ENCODE measurements at places on chromosomes 4 and X.

DNA sequence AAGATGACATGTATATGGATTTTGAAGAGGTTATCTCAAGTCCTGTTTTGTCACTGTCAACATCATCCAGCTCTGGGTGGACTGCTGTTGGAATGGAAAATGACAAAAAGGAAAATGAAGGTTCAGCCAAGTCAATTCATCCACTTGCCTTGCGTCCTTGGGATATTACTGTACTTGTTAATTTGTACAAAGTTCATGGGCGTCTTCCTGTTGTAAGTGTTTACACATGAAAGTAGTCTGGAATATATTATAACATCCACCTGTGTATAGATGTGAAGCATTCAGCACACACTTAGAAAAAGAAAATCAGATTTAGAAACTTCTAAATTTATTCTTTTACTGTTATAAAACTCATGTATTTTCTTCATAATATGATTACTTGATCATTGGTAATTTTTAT lies 67.2 kb downstream of the BLTP1 start:
- no peak for DNase-seq

- DNase-seq, result no peak
Observed at GRCh38 chrX:54961750-54962149, 32.2 kb downstream of the PFKFB1 start.

GRCh38 chr4:145451895-145452294 lies 29.8 kb upstream of the SMAD1 start:
- no peak for DNase-seq

DNA sequence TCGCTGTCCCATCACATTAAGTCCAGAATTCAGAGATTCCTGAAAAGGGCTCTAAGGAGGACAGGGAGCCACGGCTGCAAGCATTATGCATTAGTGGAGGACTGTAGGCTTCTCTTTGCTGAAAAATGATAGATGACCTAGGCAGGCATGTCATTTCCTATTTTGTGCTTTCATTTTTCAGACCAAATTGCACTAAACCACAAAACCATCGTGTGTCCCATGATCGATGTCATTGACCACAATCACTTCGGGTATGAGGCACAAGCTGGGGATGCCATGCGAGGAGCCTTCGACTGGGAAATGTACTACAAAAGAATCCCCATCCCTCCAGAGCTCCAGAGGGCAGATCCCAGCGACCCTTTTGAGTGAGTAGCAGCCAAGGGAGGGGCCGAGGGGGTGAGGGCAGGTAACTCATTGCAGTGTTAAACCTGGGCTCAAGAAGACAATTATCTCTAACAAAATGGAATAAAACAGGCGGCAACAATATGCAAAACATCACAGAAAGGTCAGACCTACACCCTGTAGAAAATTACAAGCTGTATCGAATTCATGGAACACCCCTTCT lies 355.2 kb upstream of the GALNT7 start:
- DNase-seq, result no peak

GRCh38 chr4:21656832-21657231 lies 291.7 kb downstream of the KCNIP4 start:
- no peak for DNase-seq

GRCh38 chr4:4204401-4204745 lies 22.4 kb downstream of the OTOP1 start:
- DNase-seq, result no peak

GRCh38 chr4:98747393-98748091 lies 89.1 kb upstream of the TSPAN5 start:
- no peak for DNase-seq
